Mammary epithelial cell (primary cell): ENCODE measurements at places on chromosomes 3 and 15.

- DNase-seq, result no peak
Observed at GRCh38 chr3:29468187-29468586, 187.3 kb downstream of the RBMS3 start.

- DNase-seq, result no peak
Observed at GRCh38 chr3:147312786-147313280, 93.5 kb downstream of the ZIC4 start.

- DNase-seq, result no peak
Observed at GRCh38 chr3:184586851-184587250, 25.3 kb downstream of the EPHB3 start.

GRCh38 chr3:38471260-38471857, 17.7 kb downstream of the ACVR2B start:
- DNase-seq, result no peak

DNA sequence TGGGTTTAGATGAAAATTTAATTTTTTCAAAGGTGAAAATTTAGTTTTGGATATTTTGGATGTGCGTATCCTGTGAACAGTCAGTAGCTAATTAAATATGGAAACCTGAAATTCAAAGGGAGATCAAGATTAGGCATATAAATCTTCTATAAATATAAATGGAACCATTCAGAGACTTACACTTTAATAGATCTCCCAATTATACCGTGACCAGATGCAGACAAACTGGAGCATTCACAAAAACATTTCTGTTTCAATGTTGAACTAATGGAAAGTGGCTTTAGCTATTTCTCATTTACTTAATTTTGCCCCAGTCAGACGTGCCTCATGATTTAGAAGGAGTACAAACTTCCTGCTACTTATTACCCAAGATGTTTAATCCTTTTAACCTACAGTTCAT, 29.1 kb upstream of the POU1F1 start:
- no peak for DNase-seq

DNA sequence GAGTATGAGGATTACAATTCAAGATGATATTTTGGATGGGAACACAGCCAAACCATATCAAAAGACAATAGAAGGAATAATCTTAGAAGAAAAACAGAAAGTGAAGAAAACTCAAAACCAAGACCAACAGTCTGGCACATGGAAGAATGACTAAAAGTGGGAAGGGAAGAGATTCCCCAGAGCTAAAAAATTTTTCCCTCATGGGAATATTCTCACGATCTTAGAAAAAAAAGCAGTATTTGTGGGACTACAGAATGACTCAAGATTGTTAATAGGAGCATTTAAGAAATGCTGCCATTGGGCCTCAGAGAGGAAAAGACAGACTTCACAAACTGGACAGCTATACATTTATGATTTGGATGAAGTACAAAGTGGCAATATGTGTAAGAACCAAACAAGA, 18.3 kb downstream of the OSTN start:
- no peak for DNase-seq
